ENCODE measurements at places on chromosomes 11 and 22.

DNA sequence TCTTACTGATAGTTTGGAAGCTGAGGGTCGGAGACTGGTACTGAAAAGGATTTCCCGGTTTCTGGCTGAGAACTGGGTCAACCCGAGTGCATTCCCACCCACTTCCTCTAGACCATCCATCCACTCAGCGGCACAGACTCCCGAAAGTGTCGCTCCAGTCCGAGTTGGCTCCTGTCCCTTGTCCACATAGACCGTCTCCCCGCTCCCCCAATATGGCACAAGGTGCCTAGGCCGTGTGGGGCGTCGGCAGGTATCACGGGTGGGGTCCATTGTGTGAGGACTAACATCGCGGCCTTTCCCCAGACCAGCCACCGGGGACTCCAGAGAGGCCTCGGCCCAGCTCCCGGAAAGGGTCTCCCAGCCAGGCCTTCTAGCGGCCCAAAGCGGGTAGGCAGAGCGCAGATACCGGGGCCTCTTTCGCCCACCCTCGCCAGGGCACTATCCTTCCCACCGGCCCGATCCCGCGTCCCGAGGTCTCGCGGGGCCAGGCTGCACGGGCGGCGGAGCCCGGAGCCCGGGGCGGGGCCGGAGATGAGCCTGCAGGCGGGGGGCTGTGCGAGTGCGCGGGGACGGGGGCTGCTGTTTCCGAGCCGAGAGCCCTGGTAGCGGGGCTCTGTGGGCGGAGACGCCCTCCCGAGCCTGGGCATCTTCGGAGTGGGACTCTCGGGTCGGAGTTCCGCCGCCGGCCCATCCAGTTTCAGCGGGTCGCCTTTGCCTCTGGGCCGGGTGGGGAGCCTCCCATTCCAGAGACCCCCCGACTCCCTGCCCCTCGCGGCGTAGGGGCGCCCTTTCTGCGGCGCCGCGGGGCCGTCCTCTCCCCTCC, 21.1 kb downstream of the SERPINH1 start:
- peak; percentile 46 for DNase-seq

GRCh38 chr11:58647866-58648265, 25.4 kb downstream of the CNTF start:
- DNase-seq: no peak

DNA sequence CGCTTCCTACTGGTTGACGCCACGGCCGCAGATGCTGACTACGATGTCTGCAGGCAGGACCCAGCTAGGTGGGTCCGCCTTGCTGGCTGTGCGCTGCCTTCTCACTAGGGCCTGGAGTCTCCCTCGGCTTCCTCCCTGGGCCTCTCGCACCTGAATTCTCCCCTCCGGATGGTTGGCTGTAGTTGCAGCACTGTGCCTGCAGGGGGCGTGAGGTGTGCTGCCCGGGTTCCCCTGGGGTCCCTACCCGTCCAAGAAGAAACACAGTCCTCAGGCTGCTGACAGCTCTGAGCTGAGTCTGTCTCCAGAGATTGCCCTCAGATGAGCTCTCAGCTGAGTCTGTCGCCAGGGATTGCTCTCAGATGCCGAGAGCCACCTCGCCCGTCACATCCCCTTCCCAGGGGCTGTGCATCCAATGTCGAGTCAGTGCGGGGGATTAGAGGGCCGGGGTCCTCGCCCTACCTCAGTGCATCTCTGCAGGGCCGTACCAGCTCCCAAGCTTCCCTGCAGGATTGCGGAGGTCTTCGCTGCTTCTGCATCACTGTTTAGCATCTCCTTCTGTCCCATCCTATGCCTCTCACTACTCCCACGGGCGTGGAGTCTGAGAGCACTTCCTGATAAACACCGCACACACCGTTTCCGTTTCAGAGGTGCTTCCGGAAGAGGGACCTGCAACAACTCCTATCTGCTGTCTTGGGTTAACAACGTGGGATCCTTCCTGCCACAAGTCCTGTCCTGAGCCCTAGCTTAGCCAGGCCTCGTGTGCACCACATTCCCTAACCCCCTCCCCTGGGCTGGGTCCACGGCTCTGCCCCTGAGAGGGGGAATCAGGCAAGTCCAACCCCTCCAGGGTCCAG, 196.9 kb downstream of the CSNK2A3 start:
- DNase-seq: no peak

DNA sequence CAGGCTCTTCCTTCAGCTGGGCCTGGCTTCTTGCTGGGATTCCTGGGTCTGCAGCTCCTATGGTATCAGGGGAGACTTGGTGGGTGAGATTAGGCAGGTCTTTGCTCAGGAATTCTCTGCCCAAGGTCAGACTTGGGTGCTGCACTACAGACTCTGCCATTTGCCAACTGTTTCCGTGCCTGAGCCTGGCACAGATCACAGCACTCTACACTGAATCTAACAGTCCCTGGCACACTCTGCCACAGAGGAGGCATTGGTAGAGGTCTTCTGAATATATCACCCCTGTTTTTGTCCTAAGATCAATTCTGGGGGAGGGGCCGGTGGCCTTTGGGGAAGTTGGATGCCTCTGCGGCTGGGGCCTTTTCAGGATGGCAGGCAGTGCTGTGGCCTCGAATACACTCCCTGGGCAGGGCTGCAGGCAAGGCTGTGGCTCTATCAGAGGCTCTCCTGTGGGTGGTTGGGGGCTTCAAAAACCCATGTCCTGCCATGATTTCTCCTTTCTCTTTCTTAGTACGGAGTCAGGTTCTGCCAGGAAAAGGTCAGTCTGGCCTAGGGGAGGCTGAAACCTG, 115.0 kb upstream of the NARS2 start:
- no peak for DNase-seq

DNA sequence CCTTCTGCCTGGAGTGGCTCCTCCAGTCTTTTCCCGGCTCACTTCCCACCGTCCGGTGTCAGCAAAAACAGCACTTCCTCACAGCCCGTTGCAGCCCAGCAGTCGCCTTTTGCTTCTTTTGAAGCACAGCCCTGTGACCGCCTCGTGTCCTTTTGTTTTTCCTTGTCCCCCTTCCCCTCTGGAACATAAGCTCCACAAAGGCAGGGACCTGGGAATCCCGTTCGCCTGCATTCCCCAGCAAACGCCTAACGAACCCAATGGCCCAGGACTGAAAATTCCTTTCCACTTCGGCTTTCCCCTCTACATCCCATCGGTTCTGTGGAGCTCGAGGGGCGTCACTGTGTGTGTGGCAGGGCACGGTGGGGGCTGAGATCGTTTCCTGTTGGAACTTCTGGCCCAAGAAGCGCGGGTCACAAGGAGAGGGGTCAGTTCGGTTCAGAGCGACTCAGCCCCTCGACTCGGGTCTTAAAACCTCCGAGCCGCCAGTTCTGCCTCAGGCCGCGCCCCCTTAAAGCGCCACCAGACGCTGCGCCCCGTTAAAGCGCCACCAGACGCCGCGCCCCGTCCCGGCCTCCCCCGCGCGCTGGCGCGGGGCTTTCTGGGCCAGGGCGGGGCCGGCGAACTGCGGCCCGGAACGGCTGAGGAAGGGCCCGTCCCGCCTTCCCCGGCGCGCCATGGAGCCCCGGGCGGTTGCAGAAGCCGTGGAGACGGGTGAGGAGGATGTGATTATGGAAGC, 841 bp downstream of the RIC8A start:
- DNase-seq: peak; percentile 76

DNA sequence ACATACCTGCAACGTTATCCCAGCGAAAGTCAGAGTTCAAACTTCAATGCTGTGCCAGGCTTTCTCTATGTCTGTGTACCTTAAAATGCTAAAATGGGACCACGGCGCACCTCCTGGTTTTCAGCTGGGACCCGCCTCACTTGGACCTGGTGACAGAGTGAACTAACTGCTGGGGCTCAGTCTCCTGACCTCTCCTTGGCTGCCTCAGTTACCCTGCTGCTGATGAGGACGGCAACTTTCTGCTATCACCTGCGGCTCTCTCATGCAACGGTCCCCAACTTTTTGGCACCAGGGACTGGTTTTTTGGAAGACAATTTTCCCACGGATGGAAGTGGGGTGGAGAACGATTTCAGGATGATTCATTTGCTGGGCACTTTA, 402.8 kb downstream of the BRD1 start:
- DNase-seq: no peak

GRCh38 chr11:296171-297050, 2.9 kb downstream of the IFITM5 start:
- DNase-seq: no peak

GRCh38 chr11:42528471-42528870, 783.3 kb upstream of the API5 start:
- no peak for DNase-seq

- no peak for DNase-seq
Measured at GRCh38 chr11:43918662-43919061, 23.8 kb upstream of the C11orf96 start.

- DNase-seq: peak; percentile 45
Measured at GRCh38 chr11:118240999-118241763, 11.0 kb downstream of the MPZL3 start.

- DNase-seq: no peak
Measured at GRCh38 chr11:101369835-101370234, 214.0 kb downstream of the TRPC6 start.

- no peak for DNase-seq
Measured at GRCh38 chr11:18865261-18865660, 73.7 kb upstream of the PTPN5 start.

GRCh38 chr11:101357771-101358170, 226.0 kb downstream of the TRPC6 start:
- DNase-seq: no peak

- no peak for DNase-seq
Measured at GRCh38 chr11:62152245-62153086, 28.7 kb downstream of the INCENP start.
